CD4-positive, alpha-beta T cell treated with Interleukin-21 for 1 hour (primary cell): ENCODE measurements at places on chromosomes 5 and 9.
A peak's percentile ranks its signal among the peaks of the same experiment; 100 is the strongest.

GRCh38 chr5:139998837-139999236, 44.3 kb downstream of the NRG2 start:
- no peak for DNase-seq

GRCh38 chr9:130128251-130128650, 44.0 kb upstream of the NCS1 start:
- peak; percentile 81 for DNase-seq

GRCh38 chr5:116838011-116838536, 263.5 kb upstream of the SEMA6A start:
- no peak for DNase-seq

- DNase-seq, result no peak
Observed at GRCh38 chr5:174094857-174095606, 49.5 kb downstream of the NSG2 start.

GRCh38 chr5:115475788-115476187, 68.8 kb downstream of the FEM1C start:
- no peak for DNase-seq

DNA sequence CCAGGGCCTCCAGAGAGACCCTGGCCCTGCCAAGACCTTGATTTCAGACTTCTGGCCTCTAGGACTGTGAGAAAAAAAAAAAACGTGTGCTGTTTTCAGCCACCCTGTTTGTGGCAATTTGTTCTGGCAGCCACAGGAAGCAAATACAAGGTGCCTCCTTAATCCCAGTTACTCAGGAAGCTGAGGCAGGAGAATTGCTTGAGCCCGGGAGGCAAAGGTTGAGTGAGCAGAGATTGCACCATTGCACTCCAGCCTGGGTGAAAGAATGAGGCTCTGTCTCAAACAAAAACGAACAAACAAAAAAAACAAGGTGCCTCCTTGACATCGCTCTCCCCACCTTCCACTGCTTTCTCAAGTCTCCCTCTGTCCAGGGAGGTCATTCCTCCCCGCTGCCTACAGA, 98.0 kb downstream of the GABBR2 start:
- DNase-seq, result no peak

- DNase-seq, result no peak
Observed at GRCh38 chr5:179867079-179867465, 8.5 kb upstream of the MRNIP start.

DNA sequence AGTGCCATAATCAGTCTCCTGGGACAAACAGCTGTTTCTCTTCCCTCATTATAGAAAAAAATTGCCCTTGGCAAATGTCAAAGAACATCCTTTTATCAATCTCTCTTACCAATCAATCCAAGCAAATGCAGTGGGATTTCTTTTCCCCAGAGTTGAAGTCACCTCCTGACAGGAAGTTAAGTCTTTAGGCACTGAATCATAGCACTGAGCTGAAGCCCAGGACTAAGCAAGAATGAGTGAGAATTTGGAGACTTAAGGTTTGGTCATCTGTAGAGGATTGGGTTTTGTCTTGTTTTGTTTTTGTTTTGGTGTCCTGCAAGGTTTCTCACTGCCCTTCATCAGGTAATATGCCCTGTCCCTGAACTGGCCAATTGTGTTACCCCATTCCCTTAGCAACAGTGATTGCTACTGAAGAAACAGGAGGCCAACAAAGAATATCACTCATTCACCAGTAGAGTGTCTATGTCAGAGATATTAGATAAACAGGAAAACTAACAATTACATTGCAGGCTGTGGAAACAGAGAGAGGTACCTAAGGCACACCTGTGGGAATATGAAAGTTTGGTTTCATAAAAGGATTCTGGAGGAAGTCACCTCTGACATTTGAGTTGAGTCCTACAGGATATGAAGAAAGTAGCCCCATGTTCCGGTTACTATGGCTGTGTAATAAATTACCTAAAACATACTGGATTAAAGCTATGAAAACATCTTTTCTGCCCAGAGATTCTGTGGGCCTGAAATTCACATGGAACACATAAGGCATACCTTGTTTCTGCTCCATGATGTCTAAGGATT, 4.5 kb upstream of the FXN start:
- DNase-seq, result no peak

DNA sequence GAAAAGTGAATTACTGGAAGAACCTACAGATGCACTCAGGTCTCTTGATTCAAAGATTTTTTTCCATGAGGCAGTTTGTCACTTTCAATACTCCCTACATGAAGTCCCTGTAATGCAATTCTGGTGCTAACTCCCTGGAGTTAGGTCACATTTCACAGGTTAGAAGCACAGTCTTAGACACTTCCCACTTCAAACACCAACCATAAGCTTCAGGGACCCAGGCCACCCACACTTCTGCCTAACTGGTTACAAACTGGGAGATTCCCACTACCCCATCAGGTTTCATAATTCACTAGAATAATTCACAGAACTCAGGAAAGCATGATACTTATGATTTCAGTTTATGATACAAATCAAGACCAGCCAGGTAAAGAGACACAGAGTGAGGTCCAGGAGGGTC, 29.0 kb upstream of the FOXI1 start:
- no peak for DNase-seq

DNA sequence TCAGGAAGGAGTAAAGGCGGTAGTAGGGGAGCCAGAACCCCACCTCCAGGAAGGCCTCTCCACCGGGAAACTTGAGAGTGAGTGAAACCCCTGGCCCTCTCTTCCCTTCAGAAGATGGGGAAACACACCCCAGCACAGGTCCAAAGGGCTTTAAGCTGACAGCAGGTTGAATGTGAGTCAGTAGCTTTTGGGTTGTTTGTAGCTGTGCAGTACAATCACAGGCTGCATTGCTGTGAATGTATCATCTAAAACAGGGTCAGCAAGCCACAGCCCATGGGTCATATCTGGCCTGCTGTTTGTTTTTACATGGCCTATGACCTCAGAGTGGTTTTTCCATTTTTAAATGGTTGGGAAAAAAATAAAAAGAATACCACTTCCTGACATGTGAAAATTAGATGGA, 10.0 kb downstream of the OTULINL start:
- DNase-seq, result no peak

- DNase-seq, result no peak
Observed at GRCh38 chr9:136140966-136141365, 22.3 kb upstream of the TMEM250 start.

GRCh38 chr5:68261569-68262065, 46.1 kb downstream of the PIK3R1 start:
- DNase-seq, result no peak

- DNase-seq, result no peak
Observed at GRCh38 chr9:90873422-90873821, 71.8 kb downstream of the SYK start.

DNA sequence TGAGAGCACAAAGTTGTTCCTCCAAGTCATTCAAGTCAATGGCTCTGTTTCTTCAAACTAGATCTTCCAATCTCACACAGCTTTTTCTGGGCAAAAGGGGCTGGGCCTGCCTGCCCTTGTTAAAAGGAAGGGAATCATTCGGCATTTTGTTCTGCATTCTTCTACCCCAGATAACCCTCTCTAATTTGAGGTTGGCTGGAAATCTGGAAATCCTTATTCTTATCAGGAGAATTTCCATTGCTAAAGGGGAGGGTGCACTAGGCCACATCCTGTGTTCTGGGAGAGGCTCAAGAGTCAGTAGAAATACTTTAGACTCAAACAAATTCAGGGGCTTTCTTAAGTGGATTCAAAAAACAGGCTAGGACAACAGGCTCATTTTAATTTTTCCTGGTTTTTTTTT, 384.7 kb upstream of the ZNF462 start:
- DNase-seq, result no peak

GRCh38 chr5:43190755-43191603, 1.0 kb upstream of the NIM1K start:
- no peak for DNase-seq

DNA sequence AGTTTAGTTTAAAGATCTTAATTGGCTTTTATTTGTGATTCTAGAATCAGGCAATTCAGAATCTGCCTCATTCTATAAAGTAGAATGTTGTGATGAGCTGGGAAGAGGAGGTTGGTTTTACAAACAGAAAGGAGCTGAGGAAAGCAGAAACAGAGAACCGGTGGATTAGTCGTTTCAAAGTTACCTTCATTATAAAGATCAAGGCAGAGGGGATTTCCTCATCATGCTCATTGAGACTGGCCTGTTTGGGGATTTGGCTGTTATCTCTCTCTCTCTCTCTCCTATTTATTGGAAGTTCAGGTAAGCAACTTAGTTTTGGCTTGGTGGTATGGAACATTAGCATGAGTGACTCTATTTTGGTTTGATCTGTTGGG, 134.0 kb downstream of the GCNT1 start:
- DNase-seq, result no peak

- DNase-seq, result no peak
Observed at GRCh38 chr5:40973364-40974004, 64.2 kb downstream of the C7 start.

DNA sequence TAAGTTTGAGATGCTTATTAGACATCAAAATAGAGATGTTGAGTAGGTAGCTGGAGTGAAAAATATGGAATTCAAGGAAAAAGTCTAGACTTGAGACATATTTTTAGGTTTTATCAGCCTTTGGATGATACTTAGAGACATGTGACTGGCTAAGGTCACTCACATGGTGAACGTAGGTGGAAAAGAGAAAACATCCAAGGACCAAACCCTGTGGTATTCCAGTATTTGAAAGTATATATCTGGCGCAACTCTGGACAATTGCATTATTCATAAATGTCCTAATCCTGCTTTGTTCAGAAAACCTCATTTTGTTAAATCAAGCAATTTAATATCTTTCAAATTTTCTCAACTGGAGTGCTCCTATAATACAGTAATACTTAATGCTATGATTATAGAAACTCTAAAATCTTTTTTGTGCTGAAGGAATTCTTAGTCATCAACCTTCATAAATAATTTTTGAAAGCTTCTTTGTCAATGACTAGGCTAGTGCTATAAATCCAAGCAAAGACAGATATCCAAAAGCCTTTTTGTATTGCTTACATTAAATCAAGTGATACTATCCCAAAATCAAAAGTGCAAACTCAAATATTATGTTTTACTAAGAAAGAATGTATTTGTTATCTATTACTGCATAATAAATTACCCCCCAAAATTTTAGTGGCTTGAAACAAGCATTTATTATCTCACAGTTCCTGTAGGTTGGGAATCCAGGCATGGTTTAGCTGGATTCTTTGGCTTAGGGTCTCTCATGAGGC, 452.0 kb downstream of the ENC1 start:
- no peak for DNase-seq

- no peak for DNase-seq
Observed at GRCh38 chr5:123496892-123497291, 15.1 kb upstream of the CSNK1G3 start.

GRCh38 chr9:22447618-22448305, 1.1 kb downstream of the DMRTA1 start:
- DNase-seq, result no peak

DNA sequence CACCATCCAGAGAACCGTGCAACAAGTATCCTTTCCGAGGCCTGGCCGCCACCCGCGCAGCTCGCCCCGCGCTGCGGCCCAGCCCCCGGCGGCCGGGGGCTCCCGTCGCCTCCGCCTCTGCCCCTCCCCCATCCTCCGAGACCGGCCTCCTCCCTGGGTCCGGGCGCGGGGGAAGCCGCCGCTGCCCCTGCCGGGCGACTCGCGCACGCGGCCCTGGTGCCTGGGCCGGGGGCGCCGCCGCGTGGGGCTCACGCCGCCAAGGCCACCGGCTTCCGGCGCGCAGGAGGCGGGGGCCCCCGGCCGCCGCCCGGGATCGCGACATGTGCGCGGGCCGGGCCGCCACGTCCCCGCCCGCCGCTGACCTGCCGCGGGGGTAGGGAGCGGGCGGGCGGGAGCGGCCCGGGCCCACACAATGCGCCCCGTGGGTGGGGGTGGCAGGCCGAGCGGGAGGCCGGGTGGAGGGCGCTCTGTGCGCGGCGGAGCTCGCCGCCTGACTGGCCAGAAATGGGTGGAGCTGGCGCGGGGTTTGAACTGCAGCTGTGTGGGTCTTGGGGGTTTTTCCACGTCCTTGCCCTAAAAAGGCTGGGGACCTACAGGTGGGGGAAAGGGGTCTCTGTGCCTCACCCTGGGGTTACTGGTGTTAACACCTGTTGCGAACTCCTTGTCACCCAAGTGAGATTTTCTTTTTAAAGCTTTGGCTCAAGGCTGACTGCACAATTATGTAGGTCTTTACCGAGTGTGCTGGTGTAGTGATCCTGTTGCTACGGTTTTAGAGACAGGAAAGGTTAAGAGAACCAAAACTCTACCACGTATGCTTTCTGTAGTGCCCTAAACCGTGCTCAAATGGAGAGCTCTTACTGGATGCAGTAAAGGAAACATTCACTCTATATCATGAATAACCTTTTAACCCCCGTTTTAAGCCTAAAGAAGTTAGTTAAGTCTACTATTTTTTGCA, 32.3 kb downstream of the TNPO1 start:
- peak; percentile 42 for DNase-seq
